Fibroblast of villous mesenchyme (primary cell): ENCODE measurements at places on chromosomes 5 and 9. TPM values are rescaled to one million over a fixed set of nuclear protein-coding genes. Genes with fewer than 3 reads are reported as not detected.

The NR2F1 gene
- 29.8 and 68.3 TPM in 2 replicates for total RNA-seq

The CARTPT gene
- not detected in 2 replicates for total RNA-seq

The PCDHB8 gene
- under 0.01 TPM in 2 replicates for total RNA-seq

The NEUROG1 gene
- not detected in 2 replicates for total RNA-seq

DNA sequence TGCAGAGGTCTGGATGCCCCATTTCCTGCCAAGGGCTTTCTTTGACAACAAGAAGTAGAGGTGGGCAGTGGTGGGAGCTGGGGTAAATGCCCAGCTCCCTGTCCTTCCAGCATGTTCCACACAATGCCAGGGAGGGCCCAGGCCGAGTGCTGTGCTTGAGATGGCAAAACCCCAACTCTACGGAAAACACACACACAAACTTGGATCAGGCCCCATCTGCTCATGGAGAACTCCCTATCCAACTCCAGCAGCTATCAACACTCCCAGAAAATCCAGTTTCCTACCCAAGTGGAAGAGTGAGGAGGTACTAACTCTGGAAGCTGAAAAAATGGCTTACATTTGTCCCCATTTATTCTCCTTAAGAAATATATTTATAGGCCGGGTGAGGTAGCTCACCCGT lies 61.1 kb upstream of the FUBP3 start:
- no peak for DNase-seq

- no peak for DNase-seq
Measured at GRCh38 chr5:23089286-23089685, 236.1 kb upstream of the CDH12 start.

DNA sequence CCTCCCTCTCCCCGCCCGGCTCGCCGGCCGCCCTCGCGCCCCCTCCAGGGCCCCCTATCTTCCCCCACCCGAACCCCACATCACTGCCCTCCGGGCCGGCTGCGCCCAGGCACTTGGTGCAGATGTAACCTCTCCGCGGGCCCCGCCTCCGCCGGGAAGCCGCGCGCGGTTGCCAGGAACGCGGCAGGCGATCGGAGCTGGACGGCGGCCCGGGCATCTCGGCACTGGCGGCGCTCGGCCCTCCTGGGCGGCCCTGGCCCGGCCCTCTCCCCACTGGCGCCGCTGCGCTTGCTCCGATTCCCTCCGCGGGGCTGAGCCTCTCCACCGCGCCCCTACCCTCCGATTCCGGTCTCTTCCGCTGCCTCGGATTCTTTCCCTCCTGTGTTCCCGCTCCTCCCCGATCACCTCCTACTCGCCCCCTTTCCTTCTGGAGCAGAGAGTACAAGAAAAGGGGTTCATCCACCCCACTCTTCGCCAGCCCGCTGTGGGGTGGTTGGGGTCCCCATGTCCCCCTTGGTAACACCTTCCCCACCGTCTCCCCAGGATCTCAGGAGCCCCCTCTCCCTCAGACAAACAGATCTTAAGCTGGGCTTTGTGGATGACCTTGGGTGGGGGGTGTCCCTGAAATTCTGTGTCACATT lies 70.6 kb downstream of the C9orf50 start:
- peak; percentile 79 for DNase-seq

DNA sequence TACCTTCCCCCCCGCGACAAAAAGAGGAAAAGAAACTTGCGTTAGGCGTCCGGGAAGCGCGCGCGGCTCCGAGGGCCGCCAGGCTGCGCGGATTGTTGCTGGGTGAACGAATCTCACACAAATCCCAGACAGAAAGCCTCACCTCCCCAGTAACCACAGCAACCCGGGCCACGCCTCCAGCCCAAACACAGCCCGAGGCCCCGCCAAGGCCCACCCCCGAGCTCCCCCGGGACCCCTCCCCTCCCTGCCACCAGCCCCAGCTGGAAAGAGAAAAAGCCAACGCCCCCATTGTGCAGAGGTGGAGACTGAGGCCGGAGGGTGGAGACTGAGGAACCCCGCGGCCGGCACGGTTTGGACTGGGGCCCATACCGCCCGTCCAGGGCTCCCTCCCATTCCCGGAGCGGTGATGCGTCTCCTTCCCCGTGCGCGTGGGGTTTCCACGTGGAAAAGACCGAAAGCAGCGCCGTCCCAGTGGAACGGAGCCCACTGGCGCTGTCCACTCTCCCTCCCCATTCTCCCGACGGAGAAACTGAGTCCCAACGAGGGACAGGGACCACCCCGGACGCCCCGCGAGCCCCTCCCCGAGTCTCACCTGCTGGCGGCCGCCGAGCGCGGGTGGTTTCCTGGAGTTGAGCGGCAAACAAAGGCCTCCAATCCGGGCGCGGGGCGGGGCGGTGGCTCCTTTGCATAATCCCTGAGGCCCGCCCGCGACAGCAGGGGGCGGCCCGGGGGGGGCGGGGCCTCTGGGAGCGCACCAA lies 10.2 kb upstream of the AKNA start:
- peak; percentile 95 for DNase-seq

- DNase-seq, result no peak
Measured at GRCh38 chr9:99634186-99634585, 187.5 kb upstream of the NR4A3 start.

GRCh38 chr5:139063664-139064054 lies 134.5 kb downstream of the SIL1 start:
- no peak for DNase-seq

- DNase-seq, result peak; percentile 33
Measured at GRCh38 chr5:171137768-171138525, 171.1 kb upstream of the TLX3 start.

DNA sequence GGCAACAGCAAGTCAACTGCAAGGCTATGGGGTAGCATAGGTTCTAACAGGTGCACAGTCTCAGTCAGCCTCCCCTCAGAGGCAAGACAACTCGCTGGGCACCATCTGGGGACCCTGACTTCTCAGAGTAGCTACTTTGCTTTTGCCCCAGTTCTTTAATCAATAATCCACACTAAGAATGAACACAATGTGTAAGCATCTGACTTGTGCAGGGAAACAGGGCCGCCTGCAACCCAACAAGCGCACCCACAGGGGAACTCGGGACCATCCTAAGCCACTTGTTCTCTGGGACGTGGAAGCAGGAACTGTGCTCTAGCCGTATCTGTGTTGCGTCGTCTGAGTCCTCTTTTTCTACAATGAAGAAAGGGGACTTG lies 1.9 kb downstream of the MOB3B start:
- DNase-seq, result no peak

GRCh38 chr5:144464306-144464705 lies 293.6 kb downstream of the KCTD16 start:
- no peak for DNase-seq
